ENCODE measurements at places on chromosomes 7 and 10.

- no peak for DNase-seq
Measured at GRCh38 chr10:95964756-95965155, 57.0 kb downstream of the CC2D2B start.

DNA sequence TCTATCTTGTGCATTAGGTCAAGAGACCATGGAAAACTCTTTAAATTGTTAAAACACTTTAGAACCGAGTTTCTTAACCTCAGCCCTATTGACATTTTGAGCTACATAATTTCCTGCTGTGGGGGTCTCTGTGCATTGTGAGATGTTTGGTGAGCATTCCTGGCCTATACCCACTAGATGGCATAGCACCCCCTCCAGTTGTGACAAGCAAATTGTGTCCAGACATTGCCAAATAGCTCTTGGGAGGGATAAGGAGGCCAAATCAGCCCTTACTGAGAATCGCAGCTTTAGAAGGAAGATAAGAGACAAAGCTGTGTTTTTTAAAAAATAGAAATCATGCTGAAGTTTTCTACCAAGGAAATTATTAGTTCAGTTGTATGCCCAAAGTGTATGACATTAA is 1158.5 kb upstream of the C7orf33 start:
- DNase-seq, result no peak

DNA sequence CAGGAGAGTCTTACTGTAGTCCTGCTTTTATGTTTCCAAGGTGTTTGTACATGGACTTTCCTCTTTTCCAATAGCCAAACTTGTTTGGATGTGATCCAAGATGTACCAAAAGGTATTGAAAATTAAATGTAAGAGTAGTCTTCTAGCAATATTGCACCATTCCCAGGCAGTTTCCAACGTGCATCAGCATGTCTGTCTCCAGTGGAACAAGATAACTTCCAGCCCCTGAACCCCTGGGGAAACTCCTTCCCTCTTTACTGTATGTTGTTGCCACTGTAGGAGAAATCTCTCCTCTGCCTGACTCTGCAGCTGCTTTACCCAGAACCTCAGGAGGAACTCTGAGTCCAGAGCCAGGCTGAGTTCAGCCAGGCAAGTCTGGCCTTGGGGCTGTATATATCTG is 18.5 kb downstream of the ARMC10 start:
- DNase-seq, result no peak

- DNase-seq, result no peak
Measured at GRCh38 chr10:94115725-94116124, 122.0 kb downstream of the PLCE1 start.
